NCI-H1694 (cell line): ENCODE measurements at places on chromosomes 3 and 15.

- DNase-seq = no peak
These were observed at the start of gene TBC1D2B for GRCh38 chr15:78077053-78077870. TBC1D2B (minus strand) TSS chr15:78077711; CDS start chr15:78077652, 59 bp downstream.

DNA sequence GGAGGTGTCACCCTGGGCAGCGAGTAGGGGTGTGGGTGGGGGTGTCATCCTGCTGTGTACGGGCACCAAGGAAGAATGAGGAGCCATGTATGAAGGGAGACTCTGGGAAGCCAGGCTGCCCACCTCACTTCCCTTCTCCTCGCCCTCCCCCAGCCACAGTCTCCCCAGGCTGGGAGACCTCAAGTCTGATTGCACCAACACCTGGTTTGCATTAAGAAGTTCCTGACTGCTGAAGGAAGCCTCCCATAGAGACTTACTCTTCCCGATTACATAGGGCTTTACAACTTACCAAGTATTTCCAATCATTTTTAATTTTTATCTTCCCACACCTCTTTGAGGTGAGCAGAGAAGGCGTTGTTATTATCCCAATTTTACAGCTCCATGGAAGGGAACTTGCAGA, 29.5 kb upstream of the SMAD3 start:
- DNase-seq = no peak

GRCh38 chr15:101115393-101115785, 136.5 kb downstream of the CHSY1 start:
- no peak for DNase-seq

- DNase-seq = no peak
These were observed 1.3 kb downstream of the MRPS25 start for GRCh38 chr3:15063656-15064286.

- DNase-seq = no peak
These were observed 63.2 kb upstream of the SPPL2A start for GRCh38 chr15:50828610-50829206.

- DNase-seq = no peak
These were observed 4.1 kb downstream of the EFCAB12 start for GRCh38 chr3:129424185-129424841.

- DNase-seq = no peak
These were observed 79.1 kb downstream of the RAB11A start for GRCh38 chr15:65948383-65948782.
